ENCODE measurements at places on chromosomes 7 and 10.

- DNase-seq: no peak
These were observed 2.0 kb downstream of the WDR91 start for GRCh38 chr7:135209225-135209834.

- DNase-seq: no peak
These were observed 293.2 kb upstream of the SEMA3D start for GRCh38 chr7:85479918-85480643.

DNA sequence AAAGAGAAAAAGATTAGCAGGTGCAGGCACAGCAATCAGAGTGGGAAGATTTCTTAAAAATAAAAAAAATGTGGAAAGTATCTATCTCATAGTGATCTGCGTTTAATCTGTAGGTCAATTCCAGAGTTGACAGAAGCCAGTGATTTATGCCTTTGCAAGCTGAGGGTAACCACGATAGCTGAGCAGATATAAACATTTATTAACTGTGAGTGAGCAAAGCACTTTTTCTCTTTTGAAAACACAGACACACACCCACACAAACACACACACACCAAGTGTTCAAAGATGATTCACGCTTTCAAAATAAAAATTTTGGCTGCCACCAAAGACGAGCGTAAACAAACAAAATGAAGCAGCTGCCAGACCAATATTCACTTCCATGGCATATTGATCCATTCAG, 243.2 kb upstream of the SLC26A5 start:
- no peak for DNase-seq

- DNase-seq: no peak
These were observed 11.2 kb downstream of the RPA3 start for GRCh38 chr7:7707246-7707645.
